ENCODE measurements at places on chromosomes 5 and 9.

GRCh38 chr9:92639124-92639523 lies 30.8 kb downstream of the IPPK start:
- no peak for DNase-seq

GRCh38 chr5:79774171-79774854 lies 84.7 kb downstream of the CMYA5 start:
- peak; percentile 15 for DNase-seq

DNA sequence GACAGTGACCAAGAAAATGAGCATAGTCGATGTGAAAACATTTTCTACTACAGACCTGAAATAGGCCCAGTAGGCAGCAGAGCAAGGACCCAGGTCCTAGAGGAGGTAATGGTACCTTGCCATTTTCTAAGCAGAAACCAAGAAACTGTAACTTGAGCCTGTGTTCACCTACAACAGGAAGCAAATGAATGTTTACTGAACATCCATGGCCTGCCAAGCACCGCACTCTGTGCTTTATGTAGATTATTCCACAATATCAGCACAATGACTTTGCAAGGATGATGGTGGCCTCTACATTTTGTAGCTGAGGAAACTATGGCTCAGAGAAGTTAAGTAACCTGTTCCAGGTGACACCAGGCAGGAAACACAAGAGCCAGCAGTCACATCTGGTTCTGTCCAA lies 215.3 kb downstream of the SPOCK1 start:
- DNase-seq = no peak

GRCh38 chr9:137087409-137087925 lies 682 bp downstream of the MAN1B1 start:
- no peak for DNase-seq

DNA sequence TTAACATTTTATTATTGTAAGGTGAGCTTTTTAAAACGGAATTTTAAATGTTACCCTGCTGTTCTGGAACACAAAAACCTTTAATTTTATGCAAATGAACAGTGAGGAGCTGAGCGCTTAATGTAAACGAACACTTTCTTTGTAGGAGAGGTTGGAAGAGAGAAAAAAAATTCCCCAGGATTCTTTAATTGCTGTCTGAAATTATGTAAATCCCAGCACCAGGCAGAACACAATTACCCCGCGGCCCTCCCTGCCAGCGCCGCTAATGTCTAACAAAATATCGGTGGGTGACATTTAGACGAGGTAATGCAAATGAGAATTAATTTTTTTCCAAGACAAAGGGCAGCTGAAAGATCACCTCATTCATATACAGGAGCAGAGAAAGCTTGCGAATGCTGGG lies 143.4 kb upstream of the MVB12B start:
- no peak for DNase-seq

DNA sequence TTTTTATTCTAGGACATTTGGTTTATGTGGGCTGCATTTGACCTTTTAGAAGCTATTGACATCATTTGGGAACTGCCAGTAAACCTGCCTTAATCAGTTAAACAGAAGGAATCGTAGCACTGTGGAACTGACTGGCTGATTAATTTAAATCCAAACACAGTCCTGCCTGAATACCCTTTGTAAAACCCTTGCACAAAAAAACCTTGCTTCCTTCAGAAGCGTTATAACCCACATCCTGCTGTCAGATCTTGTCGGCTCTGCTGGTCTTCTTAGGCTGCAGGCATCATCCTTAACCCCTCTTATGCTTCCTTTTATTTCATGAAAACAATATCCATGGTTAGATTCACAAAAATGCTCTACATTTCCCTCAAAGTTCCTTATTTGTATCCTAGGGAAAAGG lies 46.3 kb downstream of the PAM start:
- DNase-seq = no peak

GRCh38 chr5:1975406-1975715 lies 92.6 kb upstream of the IRX4 start:
- DNase-seq = no peak

GRCh38 chr5:143433670-143434069 lies 30.2 kb upstream of the NR3C1 start:
- no peak for DNase-seq

DNA sequence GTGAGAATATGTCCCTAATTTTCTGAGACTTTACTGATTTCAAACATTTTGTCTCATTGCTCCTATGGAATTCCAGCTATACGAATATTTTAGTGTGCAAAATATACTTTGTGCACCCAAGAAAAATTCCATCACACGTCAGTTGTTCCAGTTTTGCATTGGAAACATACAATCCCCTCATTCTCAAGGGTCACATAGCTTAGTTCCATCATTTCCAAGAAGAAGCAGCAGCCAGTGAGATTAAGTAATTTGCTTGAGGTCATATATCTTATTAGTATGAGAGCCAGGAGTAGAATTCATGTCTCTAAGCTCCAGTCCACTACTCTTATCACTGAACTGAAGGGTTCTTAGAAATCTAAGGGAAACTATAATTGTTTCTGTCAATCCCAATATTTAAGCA lies 746.7 kb upstream of the C9orf72 start:
- DNase-seq = no peak

DNA sequence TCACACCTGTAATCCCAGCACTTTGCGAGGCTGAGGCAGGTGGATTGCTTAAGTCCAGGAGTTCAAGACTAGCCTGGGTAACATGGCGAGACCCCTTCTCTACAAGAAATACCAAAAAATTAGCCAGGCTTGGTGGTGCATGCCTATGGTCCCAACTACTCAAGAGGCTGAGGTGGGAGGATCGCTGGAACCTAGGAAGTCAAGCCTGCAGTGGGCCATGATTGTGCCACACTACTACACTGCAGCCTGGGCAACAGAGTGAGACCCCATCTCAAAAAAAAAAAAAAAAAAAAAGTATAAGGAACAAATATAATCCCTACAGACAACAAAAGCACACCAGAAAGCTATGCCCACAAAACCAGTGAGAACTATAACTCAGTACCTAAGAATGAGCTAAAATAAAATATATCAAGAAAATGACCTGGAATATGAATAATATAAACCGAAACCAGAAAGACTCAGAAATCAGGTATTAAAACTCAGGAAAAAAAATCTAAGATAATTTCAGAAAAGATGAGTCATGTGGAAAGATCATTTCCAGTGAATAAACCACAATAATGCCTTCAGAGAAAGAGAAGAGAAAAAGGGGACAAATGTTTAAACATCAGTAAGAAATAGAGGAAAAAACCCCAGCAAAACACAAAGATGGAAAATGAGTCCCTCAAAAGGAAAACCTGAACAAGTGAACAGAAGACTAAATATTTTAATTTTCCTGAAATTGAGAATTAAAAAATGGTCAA lies 57.4 kb downstream of the GOLPH3 start:
- DNase-seq = no peak

GRCh38 chr5:149939546-149939945 lies 5.0 kb downstream of the PDE6A start:
- DNase-seq = no peak

DNA sequence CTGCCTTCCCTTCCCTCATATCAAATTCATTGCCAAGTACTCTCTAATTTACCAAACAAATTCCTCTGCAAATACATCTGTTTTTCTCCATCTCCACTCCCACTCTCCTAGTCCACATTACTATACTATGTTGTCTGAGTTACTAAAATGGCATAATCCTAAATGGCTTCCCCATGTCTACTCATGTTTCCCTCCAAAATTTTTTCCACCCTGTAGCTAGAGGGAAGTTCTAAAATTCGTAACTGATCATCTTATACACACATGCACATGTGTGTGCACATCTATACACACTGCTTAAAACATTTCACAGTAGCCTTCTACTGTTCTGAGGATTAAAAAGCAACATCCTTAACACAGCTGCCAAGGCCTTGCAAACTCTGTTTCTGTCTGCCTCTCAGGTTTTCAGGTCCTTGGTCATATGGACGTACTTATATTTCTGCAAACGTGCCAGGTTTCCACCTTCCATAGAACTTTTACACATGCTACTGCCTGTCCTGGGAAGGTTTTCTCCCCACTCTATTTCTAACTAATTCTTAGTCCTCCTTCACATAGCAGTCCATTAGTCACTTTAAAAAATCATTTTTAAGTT lies 140.6 kb downstream of the LURAP1L start:
- no peak for DNase-seq

DNA sequence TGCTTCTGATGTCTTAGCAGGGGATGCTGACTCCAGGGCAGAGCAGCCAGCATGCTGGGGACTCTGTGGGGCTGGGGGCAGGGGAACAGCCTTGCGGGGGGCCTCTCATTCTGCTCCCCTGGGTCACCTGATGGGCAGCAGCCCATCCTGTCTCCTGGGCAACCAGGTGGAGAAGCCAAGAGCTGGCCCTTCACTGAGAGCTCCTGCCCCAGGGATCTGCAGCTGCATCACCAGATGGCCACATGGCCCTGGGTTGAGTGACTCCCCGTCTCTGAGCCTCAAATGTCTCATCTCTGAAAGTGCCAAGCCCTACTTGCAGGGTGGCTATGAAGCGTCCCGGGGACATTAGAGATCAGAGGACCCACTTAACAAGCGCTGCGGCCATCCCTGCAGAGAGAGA lies 49.1 kb downstream of the LRSAM1 start:
- DNase-seq = no peak

DNA sequence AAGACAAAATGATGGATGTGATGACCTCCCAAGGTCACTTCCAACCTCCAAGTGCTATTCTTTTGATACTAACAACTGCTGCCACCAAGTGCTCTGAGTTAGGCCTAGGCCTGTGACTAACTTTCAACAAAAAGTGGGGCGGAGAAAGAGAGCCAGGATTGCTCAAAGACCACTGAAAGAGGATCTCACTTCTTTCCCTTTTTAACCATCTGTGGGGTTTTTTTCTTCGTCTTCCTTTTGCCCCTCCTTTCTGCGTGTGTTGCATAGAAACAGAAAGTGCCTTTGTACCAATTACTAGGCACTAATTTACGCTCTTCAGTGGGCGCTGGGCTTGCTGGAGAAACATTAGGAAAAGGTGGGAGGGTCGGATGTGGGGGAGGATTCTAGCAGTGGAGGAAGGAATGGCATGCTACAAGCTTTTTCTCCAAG lies 8.0 kb downstream of the KLF9 start:
- DNase-seq = peak; percentile 41

DNA sequence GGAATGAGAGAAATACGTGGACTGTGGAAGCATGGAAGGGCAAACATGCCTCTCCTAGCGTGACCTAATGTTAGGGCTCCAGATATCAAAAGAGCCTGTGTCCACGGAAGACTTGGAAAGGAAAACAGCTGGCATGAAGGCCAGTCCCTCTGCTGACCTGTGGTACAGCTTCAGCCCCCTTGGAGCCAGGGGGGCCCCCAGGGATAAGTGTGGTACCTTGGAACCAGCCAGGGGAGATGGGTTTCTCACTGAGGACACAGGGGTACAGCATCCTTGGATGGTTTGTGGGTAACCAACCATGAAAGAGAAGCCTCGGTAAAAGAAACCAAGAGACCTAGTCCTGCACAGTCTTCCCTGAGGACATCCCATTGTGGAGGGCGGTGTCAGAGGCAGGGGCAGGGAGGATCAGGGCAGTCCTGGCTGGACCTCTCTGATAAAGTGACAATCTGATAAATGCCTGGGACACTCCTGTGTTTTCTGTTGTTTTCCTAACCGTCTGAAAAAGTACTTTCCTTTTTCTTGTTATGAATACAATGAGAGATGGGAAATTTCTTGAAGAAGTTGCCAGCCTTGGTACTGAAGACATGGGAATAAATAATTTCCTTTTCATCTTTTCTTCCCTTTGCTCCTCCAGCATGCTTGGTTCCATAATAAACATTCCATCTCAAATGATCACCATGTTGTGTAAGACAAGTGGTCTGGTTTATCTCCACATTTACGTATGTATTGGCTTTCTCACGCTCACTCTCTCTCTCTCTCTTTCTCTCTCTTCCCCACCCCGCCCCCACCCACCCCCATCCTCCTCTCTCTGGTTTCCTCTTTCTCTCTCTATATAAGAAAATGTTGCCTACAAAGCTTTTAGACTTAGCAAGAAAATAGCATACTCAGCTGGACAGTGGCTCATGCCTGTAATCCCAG lies 102.1 kb downstream of the SUSD1 start:
- DNase-seq = no peak

GRCh38 chr5:61000887-61001286 lies 55.9 kb downstream of the NDUFAF2 start:
- DNase-seq = no peak

GRCh38 chr9:124869986-124870560 lies 8.1 kb downstream of the ARPC5L start:
- no peak for DNase-seq

DNA sequence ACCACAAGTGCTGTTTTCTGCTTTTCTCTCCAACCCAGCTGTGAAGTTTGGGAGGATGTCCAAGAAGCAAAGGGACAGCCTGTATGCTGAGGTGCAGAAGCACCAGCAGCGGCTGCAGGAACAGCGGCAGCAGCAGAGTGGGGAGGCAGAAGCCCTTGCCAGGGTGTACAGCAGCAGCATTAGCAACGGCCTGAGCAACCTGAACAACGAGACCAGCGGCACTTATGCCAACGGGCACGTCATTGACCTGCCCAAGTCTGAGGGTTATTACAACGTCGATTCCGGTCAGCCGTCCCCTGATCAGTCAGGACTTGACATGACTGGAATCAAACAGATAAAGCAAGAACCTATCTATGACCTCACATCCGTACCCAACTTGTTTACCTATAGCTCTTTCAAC lies 145.2 kb downstream of the RORB start:
- no peak for DNase-seq

GRCh38 chr9:13431692-13432091 lies 152.2 kb upstream of the MPDZ start:
- DNase-seq = no peak

DNA sequence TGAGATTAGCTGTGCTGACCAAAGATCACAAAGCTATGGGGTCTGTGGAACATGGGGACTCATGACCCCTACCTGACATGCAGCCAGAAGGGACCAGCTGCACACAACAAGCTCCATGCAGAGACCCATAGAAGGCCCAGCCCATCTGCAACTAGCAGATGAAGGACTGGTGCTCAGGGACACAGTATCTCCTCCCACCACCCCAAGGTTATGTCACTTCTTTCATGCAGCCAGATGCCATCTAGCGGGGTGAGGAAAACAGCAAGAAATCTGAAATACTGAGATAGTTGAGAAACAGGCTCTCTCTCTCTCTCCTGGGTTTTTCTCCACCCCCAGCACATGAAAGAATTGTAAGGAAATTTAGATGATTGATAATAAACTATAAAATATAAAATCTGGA lies 161.3 kb upstream of the DAPK1 start:
- DNase-seq = no peak

DNA sequence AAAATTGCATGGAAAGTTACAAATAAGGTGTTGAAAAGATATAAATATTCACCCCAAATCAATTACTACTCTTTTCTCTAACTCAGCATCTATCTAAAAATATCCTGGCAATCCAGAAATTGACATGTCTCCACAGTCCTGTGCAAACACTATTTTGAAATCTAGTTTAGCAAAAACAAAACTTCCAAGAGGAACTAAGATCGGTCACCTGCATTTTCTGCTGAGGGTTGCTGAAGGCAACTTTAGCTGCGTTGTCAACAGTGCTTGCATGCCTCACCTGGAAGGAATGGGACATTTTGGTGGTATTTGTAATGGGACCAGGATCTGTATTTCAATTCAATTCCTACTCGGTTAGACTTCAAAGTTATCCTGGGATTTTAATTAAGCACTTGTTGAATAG lies 398.3 kb downstream of the NTRK2 start:
- no peak for DNase-seq

Data from nucleus accumbens (tissue), 56 donors.